ENCODE measurements at places on chromosomes 1 and 21. TPM values are rescaled to one million over a fixed set of nuclear protein-coding genes. Genes with fewer than 3 reads are reported as not detected.
A peak's percentile ranks its signal among the peaks of the same experiment; 100 is the strongest.

DNA sequence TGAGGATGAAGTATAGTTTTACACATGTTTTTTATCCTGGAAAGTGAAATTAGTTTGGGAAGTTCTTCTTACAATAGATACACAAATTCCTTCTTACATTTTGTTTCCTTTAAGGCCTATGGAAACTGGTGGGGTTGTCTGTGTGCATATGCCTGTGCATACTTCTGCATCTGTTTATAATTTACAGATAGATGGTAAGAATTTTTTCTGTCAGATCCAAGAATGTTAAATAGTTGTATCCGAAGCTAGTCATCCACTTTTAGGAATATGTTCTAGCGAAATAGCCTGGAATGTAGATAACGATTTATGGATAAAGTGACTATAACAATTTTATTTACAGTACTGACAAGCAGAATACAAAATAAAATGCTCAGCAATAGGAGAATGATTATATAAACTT, 194.1 kb downstream of the ROR1 start:
- H3K27ac ChIP-seq: no peak overlapping the region
- H3K36me3 ChIP-seq: no peaks in the 10 kb centered on the region
- DNase-seq: no peak
- H3K4me3 ChIP-seq: no peak overlapping the region
- H3K4me1 ChIP-seq: peaks cover 11% of the 10 kb centered on the region
- H3K27me3 ChIP-seq: no peaks in the 10 kb centered on the region

- H3K4me1 ChIP-seq: no peaks in the 10 kb centered on the region
- H3K27ac ChIP-seq: no peak overlapping the region
- no peaks in the 10 kb centered on the region for H3K27me3 ChIP-seq
- H3K36me3 ChIP-seq: no peaks in the 10 kb centered on the region
These were observed 1477.6 kb downstream of the KCNT2 start for GRCh38 chr1:195130598-195130997.

DNA sequence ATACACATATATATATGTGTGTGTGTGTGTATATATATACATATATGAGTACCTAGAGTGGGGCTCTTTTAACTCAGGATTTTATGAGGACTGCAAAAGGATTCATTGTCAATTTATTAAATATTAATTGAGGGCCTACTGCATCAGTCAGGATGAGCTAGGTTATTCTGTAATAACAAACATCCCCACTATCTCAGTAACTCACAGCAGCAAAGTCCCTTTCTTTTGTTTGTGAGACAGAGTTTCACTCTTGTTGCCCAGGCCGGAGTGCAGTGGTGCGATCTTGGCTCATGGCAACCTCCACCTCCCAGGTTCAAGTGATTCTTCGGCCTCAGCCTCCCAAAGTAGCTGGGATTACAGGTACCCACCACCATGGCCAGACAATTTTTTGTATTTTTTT, 63.8 kb upstream of the FAM20B start:
- no peak for DNase-seq
- no peak overlapping the region for H3K4me3 ChIP-seq
- H3K27me3 ChIP-seq: no peaks in the 10 kb centered on the region
- H3K36me3 ChIP-seq: no peaks in the 10 kb centered on the region

DNA sequence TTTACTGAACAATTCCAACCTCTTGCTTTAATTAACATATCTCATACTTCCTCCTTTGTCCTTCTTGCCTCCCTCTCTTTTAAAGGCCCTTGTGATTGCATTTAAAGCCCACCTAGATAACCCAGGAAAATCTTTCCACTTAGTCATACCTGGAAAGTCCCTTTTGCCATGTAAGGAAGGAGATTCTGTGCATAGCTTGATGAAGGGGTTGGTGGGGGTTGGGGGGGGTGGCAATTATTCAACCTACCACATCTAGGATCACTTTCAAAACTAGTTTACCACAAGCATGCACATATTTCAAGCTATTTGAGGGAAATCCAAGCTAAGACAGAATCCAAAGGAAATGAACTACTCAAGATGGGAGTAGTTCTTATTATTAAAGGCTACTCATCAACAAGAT, 249.1 kb upstream of the PTBP2 start:
- H3K4me3 ChIP-seq: no peak overlapping the region
- no peaks in the 10 kb centered on the region for H3K27me3 ChIP-seq
- no peak overlapping the region for H3K27ac ChIP-seq
- DNase-seq: no peak
- no peaks in the 10 kb centered on the region for H3K36me3 ChIP-seq

- no peak overlapping the region for H3K4me3 ChIP-seq
- DNase-seq: no peak
These were observed 19.3 kb upstream of the ZNF326 start for GRCh38 chr1:89975540-89976125.

- H3K27me3 ChIP-seq: no peaks in the 10 kb centered on the region
- DNase-seq: no peak
- no peak overlapping the region for H3K27ac ChIP-seq
- no peak overlapping the region for H3K4me3 ChIP-seq
These were observed 23.7 kb downstream of the MRPL37 start for GRCh38 chr1:54223441-54224202.

GRCh38 chr1:21308847-21309652, 18.8 kb upstream of the ECE1 start:
- no peak for DNase-seq
- no peaks in the 10 kb centered on the region for H3K36me3 ChIP-seq

DNA sequence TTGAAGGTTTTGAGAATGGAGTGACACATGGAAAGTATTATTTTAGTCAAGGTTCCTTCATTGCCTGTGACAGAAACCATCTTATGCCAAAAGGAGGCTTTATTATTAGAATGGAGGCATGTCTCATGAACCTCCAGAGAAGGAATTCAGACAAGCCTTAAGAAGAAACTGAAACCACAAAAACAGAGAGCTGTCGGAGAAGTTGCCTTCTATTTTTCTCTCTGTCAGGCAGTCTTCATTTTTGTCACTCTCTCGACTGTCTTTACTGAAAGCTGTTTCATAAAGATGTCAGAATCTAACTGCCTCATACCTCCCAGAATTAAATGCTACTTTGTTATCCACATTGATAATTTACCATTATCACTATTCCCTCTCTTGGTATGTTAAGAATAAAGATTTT, 434.7 kb upstream of the ADGRL4 start:
- no peaks in the 10 kb centered on the region for H3K27me3 ChIP-seq
- no peak for DNase-seq
- no peaks in the 10 kb centered on the region for H3K4me1 ChIP-seq
- H3K4me3 ChIP-seq: no peak overlapping the region

DNA sequence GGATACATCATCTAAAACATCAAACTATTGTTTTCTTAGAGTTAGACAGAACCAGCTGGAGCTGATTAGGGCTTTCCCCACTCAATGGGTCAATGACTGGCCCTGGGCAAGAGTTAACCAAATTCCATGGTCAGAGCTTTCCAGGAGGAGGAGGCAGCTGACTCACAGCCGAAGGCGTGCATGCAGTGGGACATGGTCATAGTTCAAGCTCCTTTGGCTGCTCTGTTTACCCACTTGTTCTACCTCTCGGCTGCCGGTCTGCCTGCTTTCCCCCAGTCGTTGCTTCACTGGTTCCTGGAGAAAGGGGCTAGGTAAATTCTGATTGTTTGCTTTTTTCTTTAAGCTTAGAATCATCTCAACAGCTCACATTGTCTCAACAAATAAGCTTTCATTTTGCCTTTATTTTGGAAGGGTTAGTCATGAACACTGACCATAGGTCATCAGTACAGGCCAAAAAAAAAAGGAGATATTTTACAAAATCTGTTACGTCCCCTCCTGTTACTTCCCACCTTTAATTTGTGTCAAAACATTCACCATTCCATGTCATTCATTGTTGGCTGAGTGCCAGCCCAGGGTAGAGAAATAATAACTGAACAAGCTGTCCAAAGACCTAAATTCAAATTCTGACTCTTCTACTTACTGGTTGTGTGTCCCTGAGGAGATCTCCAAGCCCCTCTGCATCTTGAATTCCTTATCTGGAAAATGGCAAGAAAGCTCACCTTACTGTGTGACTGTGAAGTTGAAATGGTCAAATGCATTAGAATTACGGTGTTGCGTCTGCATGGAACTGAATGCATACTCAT, 12.0 kb downstream of the MAB21L3 start:
- H3K4me3 ChIP-seq: no peak overlapping the region
- H3K27me3 ChIP-seq: no peaks in the 10 kb centered on the region
- H3K36me3 ChIP-seq: no peaks in the 10 kb centered on the region
- no peaks in the 10 kb centered on the region for H3K4me1 ChIP-seq
- DNase-seq: peak; percentile 20
- no peak overlapping the region for H3K27ac ChIP-seq

GRCh38 chr1:198837278-198838021, 198.6 kb downstream of the PTPRC start:
- no peak overlapping the region for H3K27ac ChIP-seq
- H3K4me1 ChIP-seq: no peaks in the 10 kb centered on the region
- no peaks in the 10 kb centered on the region for H3K36me3 ChIP-seq
- no peaks in the 10 kb centered on the region for H3K27me3 ChIP-seq

- no peaks in the 10 kb centered on the region for H3K27me3 ChIP-seq
- H3K4me1 ChIP-seq: peaks cover 51% of the 10 kb centered on the region
- DNase-seq: no peak
- no peak overlapping the region for H3K4me3 ChIP-seq
These were observed 3.6 kb downstream of the RC3H1 start for GRCh38 chr1:174018565-174018964.

- peaks cover 4% of the 10 kb centered on the region for H3K4me1 ChIP-seq
- no peak for DNase-seq
- H3K4me3 ChIP-seq: no peak overlapping the region
- no peak overlapping the region for H3K27ac ChIP-seq
These were observed 112.1 kb downstream of the DTL start for GRCh38 chr1:212147581-212148033.

DNA sequence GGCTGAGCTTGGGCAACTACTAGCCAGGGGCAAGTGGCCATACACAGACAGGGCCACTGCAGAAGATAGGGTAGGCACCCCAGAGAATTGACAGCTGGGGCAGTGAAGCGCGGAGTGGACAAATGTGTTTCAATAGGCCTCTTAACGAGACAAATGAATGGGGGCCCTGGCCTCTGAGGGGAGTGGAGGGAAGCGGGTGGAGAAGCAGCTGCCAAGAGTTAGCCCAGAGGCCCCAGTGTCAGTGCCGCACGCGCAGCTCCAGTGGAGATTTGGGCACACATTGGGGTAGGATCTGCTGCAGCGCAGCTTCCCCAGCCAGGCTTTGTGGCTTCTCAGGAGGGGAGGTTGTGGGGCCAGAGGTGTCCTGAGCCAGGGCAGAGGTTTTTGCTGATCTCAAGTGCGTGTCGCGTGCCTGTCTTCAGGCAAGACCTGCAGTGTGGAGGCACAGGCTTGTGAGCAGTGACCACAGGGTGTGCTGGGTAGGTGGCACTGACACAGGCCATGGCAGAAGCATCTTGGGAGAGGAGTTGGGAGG, 16.9 kb downstream of the PTPRF start:
- peaks cover 4% of the 10 kb centered on the region for H3K4me1 ChIP-seq
- no peak for DNase-seq
- H3K27ac ChIP-seq: no peak overlapping the region
- no peak overlapping the region for H3K4me3 ChIP-seq

GRCh38 chr1:62424411-62424810, 12.4 kb upstream of the USP1 start:
- DNase-seq: no peak
- H3K4me1 ChIP-seq: no peaks in the 10 kb centered on the region
- H3K27ac ChIP-seq: no peak overlapping the region
- H3K36me3 ChIP-seq: no peaks in the 10 kb centered on the region
- H3K4me3 ChIP-seq: no peak overlapping the region

DNA sequence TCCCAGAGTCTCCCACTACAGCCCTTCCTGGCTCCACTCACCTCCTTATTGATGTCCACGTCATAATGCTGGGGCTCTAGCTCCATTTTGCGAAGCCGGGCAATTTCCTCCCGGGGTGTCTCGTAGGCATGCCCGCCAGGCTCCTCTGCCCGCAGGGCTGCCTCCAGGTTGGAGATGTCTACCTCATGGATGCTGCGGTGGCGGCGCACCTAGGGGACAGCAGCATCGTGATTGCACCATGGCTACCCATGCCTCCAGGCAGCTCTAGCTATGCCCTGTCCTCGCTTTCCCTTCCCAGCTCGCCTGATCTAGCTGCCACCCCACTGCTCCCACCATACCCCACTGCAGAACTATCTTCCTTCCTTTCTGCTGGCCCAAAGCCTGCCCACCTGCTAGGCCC, 15.1 kb upstream of the GOLT1A start:
- no peaks in the 10 kb centered on the region for H3K4me1 ChIP-seq
- H3K36me3 ChIP-seq: no peaks in the 10 kb centered on the region
- no peaks in the 10 kb centered on the region for H3K27me3 ChIP-seq
- H3K27ac ChIP-seq: no peak overlapping the region
- no peak for DNase-seq
- H3K4me3 ChIP-seq: no peak overlapping the region

DNA sequence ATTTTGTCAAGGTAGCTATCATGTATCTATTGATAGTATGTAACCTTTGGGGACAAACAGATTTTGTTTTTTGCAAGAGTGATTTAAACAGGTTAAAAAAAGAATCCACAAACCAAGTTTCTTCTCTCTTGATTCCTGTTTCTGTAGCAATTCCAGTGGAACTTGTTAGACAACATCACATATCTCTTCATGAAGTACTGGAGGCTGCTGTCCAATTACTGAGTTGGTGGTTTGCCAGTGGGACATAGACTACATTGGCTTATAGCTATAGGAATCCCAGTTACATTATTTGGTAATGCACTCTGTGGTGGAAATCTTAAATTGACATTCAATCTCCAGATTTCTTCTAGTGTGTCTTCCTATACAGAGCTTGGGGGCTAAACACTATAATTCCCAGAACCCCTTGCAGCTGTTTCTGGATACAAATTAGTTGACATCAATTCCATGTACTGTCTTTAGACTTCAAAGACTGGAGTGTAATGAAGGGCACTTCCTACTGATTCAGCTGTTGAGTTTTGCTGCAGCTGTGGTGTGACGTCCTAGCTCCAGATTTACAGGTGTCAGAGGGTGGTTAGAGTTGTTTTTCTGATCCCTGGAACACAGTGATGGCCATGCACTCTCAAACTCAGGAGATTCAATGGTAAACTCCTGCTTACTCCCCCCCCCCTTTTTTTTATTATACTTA, 29.4 kb upstream of the GCLM start:
- no peaks in the 10 kb centered on the region for H3K36me3 ChIP-seq
- no peak for DNase-seq
- H3K27me3 ChIP-seq: no peaks in the 10 kb centered on the region
- H3K4me1 ChIP-seq: no peaks in the 10 kb centered on the region

DNA sequence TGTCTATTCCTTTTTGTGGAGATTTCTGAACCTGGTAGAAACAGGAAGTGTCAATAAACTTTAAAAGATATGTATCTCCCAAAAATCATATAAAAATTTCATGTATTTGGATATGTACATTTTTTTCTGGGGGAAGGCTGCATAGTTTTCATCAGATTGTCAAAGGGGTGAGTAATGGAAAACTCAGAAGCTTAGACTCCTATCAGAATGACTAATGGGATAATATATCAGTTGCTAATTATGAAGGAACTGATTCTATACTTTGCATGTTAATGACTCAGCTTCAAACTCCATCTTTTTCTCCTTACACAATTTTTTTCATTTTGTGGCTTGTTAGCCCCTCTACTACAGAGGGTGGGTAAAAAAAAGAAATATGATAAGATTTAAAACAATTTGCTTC, 55.9 kb downstream of the GON4L start:
- H3K36me3 ChIP-seq: peaks cover 69% of the 10 kb centered on the region
- no peak overlapping the region for H3K27ac ChIP-seq
- H3K4me1 ChIP-seq: no peaks in the 10 kb centered on the region
- no peak overlapping the region for H3K4me3 ChIP-seq

WNT2B gene
- 10.9 TPM for total RNA-seq

GABRD gene
- not detected for total RNA-seq

POFUT2 gene
- 19.5 TPM for total RNA-seq

HSPA6 gene
- total RNA-seq: 4.2 TPM

OR14A2 gene
- not detected for total RNA-seq

SIM2 gene
- total RNA-seq: not detected

SLFNL1 gene
- 0.20 TPM for total RNA-seq

TMPRSS15 gene
- not detected for total RNA-seq

Data from tibial nerve (tissue), 4 donors.